Bronchus fibroblast of lung (primary cell): ENCODE measurements at places on chromosomes 2 and 18. TPM values are rescaled to one million over a fixed set of nuclear protein-coding genes. Genes with fewer than 3 reads are reported as not detected.

Gene VWA3B
- not detected in 2 replicates for total RNA-seq

Gene INO80B
- total RNA-seq = 15.5 and 21.4 TPM in 2 replicates

Gene FAP
- total RNA-seq = 33.3 and 40.7 TPM in 2 replicates

Gene CDH19
- total RNA-seq = not detected in 2 replicates

Gene TUBB8B
- total RNA-seq = not detected in 2 replicates

Gene ANKRD62
- not detected in 2 replicates for total RNA-seq

Gene CDH20
- under 0.01 TPM in 1 of 2 replicates, not detected in the other for total RNA-seq

Gene GNAL
- total RNA-seq = 0.30 and 0.34 TPM in 2 replicates

Gene VWC2L
- not detected in 2 replicates for total RNA-seq

Gene MPV17
- 115 and 122 TPM in 2 replicates for total RNA-seq

Gene CYS1
- 0.30 and 0.50 TPM in 2 replicates for total RNA-seq

Gene FSHR
- not detected in 2 replicates for total RNA-seq

Gene MARCO
- not detected in 2 replicates for total RNA-seq

Gene POTEJ
- total RNA-seq = not detected in 2 replicates

Gene PFN4
- total RNA-seq = 0.15 and 0.17 TPM in 2 replicates

Gene TPO
- not detected in 2 replicates for total RNA-seq

Gene DES
- total RNA-seq = 3.0 and 5.0 TPM in 2 replicates

Gene IL36RN
- total RNA-seq = not detected in 2 replicates

Gene NOL4
- not detected in 2 replicates for total RNA-seq

Gene MATN3
- total RNA-seq = 2.5 and 3.9 TPM in 2 replicates

Gene KLHL41
- 0.30 and 0.34 TPM in 2 replicates for total RNA-seq

Gene KIF1A
- total RNA-seq = 0.17 TPM in 1 of 2 replicates, not detected in the other

Gene SPOPL
- 4.5 and 6.1 TPM in 2 replicates for total RNA-seq

Gene KIAA2012
- total RNA-seq = not detected in 2 replicates

Gene RALBP1
- 51.7 and 57.0 TPM in 2 replicates for total RNA-seq

Gene KATNAL2
- 1.5 and 1.7 TPM in 2 replicates for total RNA-seq

Gene SCN9A
- total RNA-seq = 12.3 and 13.6 TPM in 2 replicates

Gene PRKAG3
- not detected in 2 replicates for total RNA-seq

Gene GALNT13
- total RNA-seq = under 0.01 and 0.15 TPM in 2 replicates

Gene FNDC4
- 9.8 and 15.1 TPM in 2 replicates for total RNA-seq

Gene MC5R
- not detected in 2 replicates for total RNA-seq

Gene SCN2A
- total RNA-seq = 1.0 and 1.2 TPM in 2 replicates

Gene M1AP
- not detected in 2 replicates for total RNA-seq

Gene IKZF2
- 5.0 and 5.9 TPM in 2 replicates for total RNA-seq

Gene EMILIN2
- total RNA-seq = 11.9 and 15.3 TPM in 2 replicates

Gene NAT8
- not detected in 2 replicates for total RNA-seq

Gene STON1
- total RNA-seq = 5.8 and 5.9 TPM in 2 replicates

Gene IL36A
- not detected in 2 replicates for total RNA-seq

Gene SPC25
- total RNA-seq = 12.9 and 14.8 TPM in 2 replicates

Gene CASP8
- 16.8 and 18.3 TPM in 2 replicates for total RNA-seq
